Esophagus mucosa (tissue), 1 donor: ENCODE measurements at places on chromosomes 2 and 18.

DNA sequence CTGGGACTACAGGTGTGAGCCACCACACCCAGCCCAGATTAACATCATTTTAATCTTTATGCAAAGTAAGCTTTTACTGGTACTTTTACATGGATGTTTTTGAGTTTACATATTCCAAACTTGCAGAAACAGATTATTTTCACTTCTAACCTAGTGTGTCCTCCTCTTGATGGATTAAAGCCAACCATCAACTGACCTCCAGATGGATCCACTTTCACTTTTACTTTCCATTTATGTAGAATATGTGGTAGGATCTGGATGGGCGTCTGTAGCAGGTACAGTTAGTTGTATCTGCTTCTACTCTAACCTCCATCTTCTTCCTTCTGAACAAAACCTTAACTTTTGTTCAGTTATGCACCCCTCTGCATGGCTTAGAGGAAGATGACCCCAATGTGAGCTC lies 264.1 kb downstream of the CDH20 start:
- ATAC-seq, result no peak

DNA sequence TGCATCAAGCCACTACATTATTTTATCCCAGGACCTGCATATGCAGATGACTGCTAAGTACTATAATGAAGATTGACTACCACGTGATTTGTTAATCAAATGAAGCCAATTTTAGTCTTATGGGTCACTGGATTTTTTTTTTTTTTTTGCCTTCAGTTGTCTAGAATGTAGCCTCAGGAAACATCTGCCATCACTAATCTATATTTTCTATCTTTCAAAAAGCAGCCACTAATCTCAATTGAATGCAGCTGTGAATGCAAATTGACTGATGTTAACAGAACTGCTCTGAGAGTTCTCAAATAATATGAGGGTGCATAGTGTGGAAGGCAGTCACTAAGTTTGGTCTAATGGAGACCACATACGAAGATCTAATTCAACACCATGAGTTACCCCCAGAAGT lies 106.3 kb downstream of the ABCA12 start:
- ATAC-seq, result no peak

DNA sequence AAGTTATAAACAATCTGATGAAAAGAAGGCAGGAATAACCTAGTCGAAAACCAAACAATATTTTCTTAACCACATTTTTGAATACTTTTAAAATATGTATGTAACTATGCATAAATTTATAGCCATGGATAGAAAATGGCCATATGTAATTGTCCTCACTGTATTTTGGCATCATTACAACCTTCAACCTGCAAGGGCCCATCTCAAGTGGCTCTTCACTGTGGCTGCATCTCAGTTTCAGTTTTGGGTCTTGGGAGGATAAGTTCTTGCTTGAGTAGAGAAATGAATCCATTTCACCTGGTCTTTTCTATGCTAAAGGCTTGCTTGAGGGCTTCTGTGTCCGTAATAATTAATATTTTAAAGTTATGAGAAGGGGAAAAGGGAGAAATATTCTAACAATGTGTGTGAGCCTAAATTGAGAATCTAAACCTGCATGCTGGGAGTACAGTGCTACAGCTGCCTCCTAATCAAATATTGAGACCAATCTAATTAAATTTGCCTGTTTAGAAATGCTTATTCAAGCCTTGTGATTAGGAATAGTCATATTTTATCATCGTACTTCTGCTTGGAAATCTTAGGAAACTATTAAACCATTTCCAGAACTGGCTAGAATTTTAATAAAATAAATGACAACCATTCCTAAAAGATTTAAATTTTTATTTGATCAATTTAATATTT lies 92.5 kb downstream of the EML4 start:
- ATAC-seq, result no peak

DNA sequence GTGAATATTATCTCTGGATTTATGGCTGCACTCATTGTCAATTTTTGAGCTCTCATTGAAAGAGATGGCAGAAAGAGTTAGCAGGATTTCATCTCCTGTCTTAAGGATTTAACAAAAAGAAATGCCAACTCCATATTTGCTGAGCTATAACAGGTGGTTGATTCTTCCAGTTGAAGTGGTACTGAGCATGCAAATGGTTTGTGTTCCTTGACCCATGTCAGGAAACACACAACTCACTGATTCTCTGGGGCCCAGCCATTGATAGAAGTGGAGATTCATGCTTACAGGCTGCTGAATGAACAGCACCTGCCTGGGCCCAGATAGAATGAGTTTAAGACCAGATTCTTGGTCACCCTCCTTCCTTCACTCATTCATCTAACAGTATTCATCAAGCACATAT lies 128.8 kb downstream of the CERS6 start:
- no peak for ATAC-seq

GRCh38 chr2:187150670-187151069 lies 297.4 kb downstream of the CALCRL start:
- no peak for ATAC-seq

DNA sequence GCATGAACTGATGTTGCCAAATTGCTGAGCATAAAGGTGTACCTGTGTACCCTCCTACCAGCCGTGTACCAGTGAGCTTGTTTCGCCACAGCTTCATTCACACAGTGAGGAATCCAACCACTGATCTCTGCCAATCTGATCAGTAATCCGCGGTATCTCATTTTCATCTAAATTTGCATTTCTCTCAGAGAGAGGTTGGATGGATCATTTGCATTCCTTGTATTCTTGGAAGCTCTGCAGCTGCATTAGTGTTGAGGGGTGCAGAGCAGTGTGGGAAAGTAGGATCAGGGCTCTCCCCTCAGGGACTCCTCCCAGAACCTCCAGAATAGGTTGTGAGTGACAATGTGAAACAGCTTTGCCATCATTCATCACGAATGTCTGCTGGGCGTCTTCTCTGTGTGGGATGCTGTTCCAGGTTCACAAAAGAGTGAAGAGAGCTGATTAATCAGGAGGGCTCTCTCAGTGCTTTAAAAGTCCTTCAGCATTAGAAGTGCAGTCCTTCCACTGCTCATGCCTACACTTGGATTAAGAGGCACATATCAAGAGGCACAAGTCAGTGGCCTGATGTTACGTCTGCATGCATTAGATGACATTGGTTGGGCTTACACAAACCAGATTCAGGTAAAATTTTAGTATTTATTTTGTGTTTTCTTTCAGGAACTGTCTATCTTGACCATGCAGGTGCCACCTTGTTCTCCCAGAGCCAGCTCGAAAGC lies 7.5 kb downstream of the MOCOS start:
- no peak for ATAC-seq

DNA sequence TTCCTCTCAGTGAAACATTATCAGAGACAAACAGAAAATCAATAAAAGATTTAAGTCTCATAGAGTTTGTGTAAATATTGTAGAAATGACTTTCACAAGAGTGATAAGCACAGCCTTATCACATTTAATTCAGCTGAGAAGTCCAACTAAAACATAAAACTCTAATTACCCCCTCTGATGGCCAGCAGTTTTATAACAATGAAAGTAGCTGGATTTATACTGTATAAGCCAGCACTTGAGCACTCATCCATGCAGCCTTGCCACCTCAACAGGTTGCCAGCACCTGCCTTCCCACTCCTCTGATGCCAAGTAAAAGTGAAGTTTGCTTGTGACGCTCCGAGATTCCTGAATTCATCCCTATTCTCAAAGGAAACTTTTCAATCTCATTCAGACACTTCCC lies 103.0 kb upstream of the STK39 start:
- no peak for ATAC-seq

- peak; percentile 19 for ATAC-seq
Measured at GRCh38 chr2:41896186-41896846, 151.5 kb upstream of the PKDCC start.

DNA sequence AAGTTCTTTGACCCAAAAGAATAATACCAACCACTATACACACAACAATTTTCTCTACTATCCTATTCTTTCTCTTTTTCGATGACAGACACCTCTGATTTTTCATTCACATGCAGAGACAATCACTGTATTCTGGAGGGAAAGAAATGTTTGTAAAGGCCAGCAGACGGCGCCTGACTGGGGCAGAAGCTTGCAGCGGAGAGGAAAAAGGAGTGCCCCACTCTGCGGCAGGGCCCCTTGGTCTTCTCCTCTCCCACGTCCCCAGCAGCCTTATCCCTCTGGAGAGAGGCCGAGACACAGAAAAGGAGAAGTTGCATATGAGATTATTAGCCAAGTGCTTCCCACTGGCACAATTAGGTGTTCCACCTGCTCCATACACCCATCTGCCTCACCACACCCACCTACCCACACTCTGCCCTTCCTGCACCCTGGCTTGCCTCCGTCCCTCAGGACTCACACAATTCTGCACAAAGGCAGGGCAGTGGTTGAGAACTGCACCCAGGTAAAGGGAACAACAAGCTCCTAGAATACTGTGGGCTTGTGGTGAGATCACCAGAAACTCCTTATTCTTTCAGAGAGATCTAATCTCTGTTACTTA lies 687.3 kb downstream of the NRXN1 start:
- no peak for ATAC-seq

DNA sequence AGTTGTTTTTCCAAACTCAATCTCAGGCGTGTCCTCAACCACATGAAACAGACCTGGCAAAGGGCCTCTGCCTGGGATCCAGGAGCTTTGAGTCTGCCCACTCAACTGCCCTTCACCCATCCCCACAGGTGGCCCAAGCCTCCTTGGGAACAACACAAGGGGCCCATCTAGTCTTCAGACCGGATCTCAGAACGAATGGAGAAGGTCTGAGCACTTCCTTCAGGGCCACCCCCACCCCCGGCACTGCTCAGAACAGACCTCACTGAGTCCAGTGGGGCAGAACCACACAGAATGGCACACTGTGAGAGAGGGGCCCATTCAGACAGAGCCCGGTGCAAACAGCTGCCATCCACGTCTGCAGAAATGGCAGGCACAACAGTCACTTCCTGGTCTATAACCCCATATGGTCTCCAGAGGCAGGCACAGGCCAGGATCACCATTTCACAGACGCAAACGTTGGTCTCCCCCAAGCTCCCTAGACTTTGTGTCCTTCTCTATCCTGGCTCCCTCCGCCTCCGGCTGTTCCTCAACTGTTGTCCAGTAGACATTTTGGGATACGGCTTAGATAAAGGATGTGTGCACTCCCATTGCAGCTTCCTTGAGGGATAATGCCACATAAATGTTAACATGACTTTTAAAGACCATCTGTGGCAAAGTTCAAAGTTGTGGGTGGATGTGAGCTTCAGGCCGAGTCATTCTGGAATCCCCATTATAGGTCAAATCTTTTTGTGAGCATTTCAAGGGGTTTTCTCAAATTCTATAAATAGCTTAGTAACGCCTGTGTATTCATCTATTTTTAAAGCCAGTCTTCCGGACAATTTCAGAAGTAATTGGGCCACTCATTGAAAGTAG lies 149.7 kb downstream of the SMAD7 start:
- no peak for ATAC-seq

DNA sequence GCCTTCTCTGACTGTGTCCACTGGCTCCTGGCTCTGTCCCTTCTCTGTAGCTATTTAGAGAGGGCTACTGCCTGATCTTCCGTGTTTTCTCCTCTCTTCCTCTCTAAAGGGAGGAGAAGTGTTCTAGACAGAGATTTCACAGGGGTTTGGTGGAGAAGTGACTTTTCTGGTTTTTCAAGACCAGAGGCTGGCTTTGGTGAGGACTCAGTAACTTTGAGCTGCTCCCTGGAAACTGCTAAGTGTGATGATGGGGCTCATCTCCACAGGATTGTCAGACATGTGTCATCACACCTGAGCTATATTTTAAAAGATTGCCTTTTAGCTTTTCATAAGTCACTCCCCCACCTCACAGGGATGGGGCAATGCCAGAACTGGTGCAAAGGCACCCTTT lies 6.2 kb downstream of the MAL start:
- peak; percentile 64 for ATAC-seq

GRCh38 chr2:222456479-222457077 lies 32.2 kb downstream of the SGPP2 start:
- no peak for ATAC-seq

- peak; percentile 73 for ATAC-seq
Measured at GRCh38 chr2:8252997-8253694, 428.7 kb upstream of the ID2 start.

DNA sequence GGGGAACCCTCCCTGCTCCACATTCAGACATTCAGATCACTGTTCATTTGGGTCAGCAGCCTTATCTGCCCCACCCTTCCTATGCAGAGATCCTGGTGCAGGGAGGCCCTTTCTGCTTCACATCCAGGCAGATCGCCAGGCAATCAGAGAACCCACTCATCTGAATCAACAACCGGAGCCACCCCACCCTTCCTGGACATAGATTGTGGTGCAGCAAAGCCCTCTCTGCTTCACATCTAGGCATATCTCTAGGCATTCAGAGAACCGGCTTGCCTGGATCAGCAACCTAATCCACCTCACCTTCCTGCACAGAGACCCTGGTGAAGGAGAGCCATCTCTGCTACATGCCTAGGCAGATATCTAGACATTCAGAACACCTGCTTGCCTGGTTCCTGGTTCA lies 184.5 kb upstream of the CNTNAP5 start:
- peak; percentile 72 for ATAC-seq

DNA sequence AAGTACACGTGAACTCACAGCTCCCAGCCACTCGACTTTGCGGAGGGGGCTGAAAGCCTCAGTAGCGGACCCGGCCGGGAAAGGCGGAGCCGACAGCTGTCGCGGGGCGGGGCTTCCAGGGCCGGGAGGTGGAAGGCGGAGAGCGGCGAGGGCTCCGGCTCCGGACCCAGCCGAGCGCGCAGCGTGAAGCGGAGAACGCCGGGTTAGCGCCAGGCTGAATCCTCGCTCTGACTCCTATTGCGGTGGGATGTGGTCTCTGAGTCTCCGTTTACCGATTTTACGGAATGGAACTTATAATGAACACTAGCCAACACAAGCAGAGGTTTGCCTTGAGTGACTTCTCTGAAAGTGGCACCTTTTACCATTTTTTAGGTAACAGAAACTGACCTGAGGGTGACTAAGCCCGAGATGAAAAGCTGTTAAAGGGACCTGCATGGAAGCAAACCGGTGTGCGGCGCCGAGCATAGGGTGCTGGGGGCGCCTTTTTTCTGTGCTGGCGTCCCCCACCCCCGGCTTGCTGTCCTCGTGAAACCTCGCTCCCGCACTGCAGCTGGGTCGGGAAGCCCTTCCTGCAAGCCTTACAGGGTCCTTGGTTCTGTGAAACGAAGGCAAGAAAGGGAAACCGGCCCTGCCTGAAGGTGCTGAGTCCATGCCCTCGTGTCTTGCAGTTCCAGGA lies 72.9 kb downstream of the EN1 start:
- peak; percentile 41 for ATAC-seq

- peak; percentile 88 for ATAC-seq
Measured at GRCh38 chr2:201257956-201258665, 2.2 kb upstream of the CASP8 start.

GRCh38 chr2:200798514-200798913 lies 13.2 kb upstream of the BZW1 start:
- no peak for ATAC-seq

GRCh38 chr2:32741575-32741974 lies 113.7 kb downstream of the TTC27 start:
- ATAC-seq, result no peak

DNA sequence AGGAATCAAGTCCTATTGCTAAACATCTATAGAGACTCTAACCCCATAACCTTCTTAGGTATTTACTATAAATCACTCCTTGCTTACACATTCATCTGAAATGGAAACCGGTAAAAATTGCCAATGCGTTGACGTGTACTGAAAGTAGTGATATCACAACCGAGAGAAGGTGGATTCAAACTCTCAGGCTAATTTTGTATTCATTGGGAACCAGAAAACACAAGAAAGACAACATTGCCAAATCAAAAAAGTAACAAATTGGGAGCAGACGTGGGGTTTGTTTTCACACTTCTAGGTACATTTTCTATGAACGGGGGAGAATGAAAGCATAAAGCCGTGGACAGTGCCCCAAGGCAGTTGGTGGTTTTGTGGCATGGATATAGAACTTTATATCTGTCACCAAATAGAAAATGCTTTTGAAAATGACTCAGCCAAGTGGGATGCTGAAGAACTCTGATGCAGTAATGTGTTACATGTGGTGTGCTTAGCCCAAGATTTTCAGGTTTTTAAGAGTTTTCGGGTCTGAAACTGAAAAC lies 155.1 kb upstream of the RASGRP3 start:
- no peak for ATAC-seq
